ENCODE measurements at places on chromosomes 2 and 18. TPM values are rescaled to one million over a fixed set of nuclear protein-coding genes. Genes with fewer than 3 reads are reported as not detected.

DNA sequence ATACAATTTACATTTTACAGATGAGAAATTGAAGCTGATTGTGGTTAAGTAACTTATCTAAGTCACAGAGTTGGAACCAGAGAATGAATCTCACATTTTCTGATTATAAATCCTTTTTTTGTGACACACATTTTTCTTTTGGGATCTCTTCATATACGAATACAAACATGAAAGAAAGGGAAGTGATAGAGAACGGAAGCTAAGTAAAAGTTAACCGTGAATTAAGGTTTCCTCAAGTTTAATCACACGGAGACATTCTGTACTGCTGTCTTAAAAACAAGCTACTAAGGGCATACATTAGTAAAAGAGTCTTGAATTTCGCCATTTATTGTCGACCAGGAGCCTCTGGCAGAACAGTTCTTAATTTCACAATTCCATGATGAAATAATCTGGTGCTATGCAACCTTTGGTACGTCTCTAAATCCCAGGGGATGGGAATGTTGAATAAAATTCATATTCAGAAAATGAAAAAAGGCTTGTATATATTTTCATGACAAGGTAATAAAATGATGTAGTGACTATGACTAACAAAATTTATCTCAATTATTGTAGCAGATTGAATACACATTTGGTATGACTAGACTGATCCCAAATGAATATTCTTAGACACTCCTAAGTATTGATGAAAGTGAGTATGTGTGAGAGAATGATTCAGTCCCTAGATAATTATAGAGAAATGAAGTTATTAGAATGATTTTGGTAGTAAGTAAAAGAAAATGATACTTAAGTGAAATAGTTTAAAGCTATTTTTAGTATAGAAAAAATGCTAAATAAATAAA lies 40.3 kb upstream of the ZSWIM2 start:
- no peak for DNase-seq

Gene MIB1
- total RNA-seq, result 26.5 TPM

DNA sequence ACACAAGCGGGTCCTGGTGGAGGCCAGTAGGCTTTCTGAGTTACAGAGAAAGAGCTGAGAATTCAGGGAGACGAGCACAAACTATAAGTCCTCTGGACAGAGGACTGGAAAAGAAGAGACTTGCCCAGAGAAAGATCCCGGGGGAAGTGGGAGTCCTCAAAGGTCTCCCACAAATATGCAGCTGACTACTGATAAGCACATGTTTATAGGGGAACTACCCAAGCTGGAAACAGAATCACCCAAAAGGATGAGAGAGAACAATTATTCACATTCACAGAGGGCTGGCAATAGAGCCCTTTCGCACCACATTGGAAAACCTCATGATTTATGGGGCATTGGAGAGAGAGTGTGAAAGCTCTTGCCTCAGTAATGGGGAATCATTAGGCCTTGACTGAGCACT lies 337.6 kb downstream of the IRS1 start:
- DNase-seq, result peak; percentile 56

DNA sequence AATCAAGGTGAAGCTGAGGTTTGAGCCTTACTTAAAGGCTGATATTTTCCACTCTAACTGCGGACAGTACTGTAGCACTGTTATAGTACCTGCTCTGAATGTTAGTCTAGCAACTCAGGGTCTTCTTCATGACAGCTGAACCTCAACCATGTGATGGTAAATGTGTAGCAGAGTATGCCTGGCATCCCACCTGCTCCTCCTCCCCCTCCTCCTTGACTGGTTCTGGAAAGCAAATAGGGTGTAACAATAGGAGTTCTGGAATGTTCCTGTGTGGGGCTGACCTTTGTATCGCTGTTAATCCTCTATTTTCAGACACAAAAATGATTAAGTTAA lies 447 bp upstream of the CCL20 start:
- no peak for DNase-seq

GRCh38 chr2:86747711-86748639 lies 27.9 kb downstream of the RMND5A start:
- peak; percentile 54 for DNase-seq

DNA sequence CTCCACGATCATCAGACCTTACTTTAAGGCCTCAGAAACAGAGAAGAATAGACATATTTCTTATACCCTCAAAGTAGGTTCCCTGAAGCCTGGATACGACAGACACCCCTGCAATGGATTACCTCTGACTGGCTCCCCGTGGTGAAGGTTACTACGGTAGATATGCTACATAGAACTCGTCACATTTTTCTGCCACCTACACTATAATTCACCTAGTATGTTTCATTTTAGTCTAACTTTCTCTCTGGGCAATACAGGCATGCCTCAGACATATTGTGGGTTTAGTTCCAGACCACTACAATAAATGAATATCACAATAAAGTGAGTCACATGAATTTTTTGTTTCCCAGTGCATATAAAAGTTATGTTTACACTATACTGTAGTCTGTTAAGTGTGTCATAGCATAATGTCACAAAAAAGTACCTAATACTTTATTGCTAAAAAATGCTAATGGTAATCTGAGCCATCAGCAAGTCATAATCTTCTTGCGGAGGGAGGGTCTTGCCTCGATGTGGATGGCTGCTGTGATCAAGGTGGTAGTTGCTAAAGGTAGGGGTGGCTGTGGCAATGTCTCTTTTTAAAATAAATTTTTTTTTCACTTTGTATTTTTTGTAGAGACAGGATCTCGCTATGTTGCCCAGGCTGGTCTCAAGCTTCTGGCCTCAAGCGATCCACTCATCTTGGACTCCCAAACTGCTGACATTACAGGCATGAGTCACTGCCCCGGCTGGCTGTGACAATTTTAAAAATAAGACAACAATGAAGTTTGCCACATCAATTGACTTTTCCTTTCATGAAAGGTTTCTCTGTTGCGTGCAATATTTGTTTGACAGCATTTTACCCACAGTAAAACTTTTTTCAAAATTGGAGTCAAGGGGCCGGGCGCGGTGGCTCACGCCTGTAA lies 64.6 kb downstream of the TGIF1 start:
- DNase-seq, result peak; percentile 92

- DNase-seq, result peak; percentile 11
Observed at GRCh38 chr2:172079838-172080640, 5.3 kb upstream of the DLX1 start.

GRCh38 chr2:24712296-24712695 lies 80.9 kb downstream of the PTRHD1 start:
- DNase-seq, result no peak

- DNase-seq, result peak; percentile 55
Observed at GRCh38 chr2:158753641-158754611, 41.2 kb upstream of the DAPL1 start.

Gene UGT1A4
- total RNA-seq, result not detected

Gene BOLL
- not detected for total RNA-seq

Gene CENPA
- total RNA-seq, result 22.0 TPM

GRCh38 chr2:37971971-37972370 lies 46.9 kb downstream of the RMDN2 start:
- no peak for DNase-seq

DNA sequence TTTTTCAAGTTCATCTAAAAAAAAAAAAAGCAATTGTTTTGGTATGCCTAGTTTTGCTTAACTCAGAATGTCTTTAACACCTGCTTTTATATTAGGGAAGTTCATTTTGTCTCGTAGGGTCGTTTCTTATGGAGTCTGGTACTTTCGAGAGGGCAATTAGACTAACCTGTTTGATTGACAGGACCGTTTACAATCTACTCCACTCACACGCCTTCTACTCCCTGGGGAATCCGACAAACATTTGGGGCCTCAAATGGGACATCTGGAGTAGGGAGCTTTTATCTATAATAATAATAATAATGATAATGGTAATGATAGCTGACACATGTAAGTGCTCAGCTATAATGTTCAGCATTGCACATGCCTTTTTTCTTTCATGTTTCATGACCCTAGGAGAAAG lies 261.6 kb upstream of the RASGRP3 start:
- DNase-seq, result no peak

DNA sequence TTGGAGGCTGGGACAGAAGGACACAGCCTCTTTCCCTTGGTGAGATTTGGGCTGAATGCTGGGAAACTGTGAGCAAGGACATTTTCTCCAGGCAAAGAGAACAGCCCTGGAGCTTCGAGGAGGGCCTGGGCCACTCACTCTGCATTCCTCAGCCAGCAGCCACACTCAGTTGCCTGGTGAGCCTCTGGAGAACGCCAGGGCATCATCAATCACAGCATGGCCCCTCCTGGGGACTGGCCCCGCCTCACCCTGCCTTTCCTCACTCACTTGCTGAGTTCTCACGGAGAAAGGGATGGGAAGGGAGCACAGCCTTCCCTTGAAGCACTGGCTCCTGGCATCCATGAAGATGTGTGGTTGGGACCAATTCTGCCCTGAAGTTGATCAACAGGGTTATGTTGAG lies 55.0 kb downstream of the APOB start:
- no peak for DNase-seq

Gene CSRNP3
- total RNA-seq, result 0.27 TPM

Gene EEF1B2
- 188 TPM for total RNA-seq

- peak; percentile 80 for DNase-seq
Observed at GRCh38 chr2:61658841-61659780, 121.0 kb upstream of the XPO1 start.

DNA sequence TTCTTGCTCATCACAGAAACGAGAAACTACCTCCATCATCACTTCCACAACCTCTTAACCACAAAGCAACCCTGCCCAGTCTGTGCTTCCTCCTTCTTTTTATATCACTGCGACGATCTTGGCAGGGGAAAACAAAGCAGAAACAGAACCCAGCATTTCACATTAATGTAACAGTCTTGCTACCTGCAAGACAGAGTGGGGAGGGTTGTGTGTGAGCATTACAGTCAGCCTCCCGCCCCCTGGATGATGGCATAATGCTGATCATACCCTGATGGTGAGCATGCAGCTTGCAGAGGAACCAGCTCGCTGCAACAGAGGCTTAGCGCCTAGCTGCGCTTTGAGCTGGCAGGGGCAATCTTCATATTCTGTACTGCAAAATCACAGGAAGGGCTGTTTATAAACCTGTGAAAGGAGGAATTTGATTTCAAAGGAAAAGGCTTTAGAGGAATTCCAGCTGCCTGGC lies 376.1 kb downstream of the IRS1 start:
- peak; percentile 70 for DNase-seq

- peak; percentile 58 for DNase-seq
Observed at GRCh38 chr2:145652571-145653545, 1132.9 kb upstream of the ZEB2 start.

GRCh38 chr2:185835974-185836373 lies 97.4 kb downstream of the FSIP2 start:
- no peak for DNase-seq

GRCh38 chr2:6685447-6685846 lies 180.3 kb downstream of the CMPK2 start:
- DNase-seq, result no peak

GRCh38 chr2:30613001-30613400 lies 166.0 kb downstream of the LCLAT1 start:
- no peak for DNase-seq

Gene LRRTM1
- total RNA-seq, result not detected

Gene ITM2C
- 86.5 TPM for total RNA-seq

Gene UGT1A7
- not detected for total RNA-seq

DNA sequence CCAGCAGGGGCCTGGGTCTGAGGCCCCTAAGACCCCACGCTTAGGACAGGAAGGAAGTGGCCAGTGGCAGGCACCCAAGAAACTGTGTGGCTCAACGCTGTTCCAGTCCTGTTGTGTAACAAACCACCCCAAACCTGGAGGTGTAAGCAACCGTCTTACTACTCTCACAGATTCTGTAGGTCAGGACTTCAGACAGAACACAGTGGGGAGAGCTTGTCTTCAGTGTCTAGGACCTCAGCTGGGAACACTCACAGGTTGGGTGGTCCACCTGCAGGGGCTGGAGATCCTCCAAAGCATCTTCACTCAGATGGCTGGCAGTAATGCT lies 123.0 kb downstream of the KLHL29 start:
- DNase-seq, result no peak

Gene EFEMP1
- total RNA-seq, result 128 TPM

DNA sequence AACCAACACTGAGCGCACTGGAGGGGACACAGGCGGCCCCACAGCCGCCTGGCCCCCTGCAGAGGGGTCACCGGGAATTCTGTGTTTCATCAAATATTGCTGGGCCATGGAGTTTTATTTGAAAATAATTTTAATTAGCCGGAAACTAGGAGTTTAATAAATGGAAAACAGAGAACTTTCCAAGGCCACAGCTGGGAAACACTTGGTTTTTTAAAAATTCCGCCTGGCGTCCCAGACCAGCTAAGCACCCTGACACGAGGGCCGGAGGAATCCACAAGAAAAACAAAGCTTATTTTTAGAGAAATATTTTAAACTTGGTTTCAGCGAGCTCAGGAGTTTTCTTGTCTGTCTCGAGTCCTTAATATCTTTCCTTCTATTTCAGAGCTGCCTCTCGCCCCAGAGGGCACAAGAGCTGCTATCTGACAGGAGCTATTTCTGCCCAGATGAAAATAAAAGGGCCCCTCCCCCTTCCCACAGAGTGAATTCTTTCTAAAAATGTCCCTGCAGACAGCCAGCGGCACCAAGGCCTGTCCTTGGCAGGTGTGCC lies 8.2 kb downstream of the ZFP36L2 start:
- no peak for DNase-seq

DNA sequence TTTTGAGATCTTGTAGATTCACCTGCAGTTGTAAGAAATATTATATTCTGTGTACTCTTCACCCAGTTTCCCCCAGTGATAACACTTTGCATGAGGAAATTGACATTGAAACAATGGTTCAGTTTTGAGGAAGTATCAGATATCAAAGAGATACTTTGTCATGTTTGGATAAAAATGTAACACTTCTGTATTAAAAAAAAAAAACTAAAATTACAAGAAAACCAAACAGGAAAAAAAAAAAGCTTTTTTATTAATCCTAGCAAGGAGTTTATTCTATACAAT lies 204.0 kb downstream of the ARL4C start:
- DNase-seq, result no peak

- DNase-seq, result peak; percentile 68
Observed at GRCh38 chr2:69143748-69144360, 130.9 kb downstream of the ANTXR1 start.

Gene KRTCAP3
- not detected for total RNA-seq

DNA sequence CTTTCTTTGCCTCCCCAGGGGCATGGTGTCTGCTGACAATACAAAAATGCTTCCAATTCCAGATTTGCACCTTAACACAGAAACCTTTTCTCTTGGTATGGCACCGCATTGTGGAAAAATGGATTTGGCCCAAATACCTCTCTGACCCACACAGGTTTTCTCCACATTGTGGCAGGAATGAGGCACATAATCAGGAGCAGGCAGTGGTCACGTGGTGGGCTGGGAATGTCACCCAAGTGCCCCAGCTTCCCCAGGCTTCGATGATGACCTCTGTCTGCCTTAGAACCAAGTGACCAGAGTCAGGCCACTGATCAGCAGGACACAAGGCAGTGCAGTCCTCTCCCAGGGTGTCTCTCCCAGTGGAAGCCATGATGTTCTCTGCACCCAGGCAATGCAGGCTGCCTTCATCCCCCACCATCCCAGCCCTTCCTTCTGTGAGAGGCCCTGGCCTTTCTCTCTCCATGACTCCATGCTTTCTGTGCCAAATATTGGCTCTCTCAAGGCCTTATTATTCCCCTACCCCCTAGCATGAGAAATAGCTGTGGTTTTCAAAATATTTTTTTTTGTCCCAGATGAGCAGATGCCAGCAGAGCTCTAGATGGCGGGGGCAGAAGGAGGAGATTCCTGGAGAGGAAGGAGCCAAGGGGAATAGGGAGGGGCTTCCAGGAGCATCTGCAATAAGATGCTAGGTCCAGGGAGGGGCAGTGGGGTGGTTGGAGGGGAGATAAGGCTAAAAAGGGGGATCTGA lies 198.9 kb downstream of the ACKR3 start:
- DNase-seq, result peak; percentile 83

All from M059J (cell line).